ENCODE measurements at places on chromosomes 7 and 10.
A peak's percentile ranks its signal among the peaks of the same experiment; 100 is the strongest.

GRCh38 chr7:102433219-102434038 is at the start of gene ORAI2:
TSS of gene ORAI2 (plus strand) at chr7:102433575. CDS start at chr7:102438957, 5,382 bp downstream.
- peak; percentile 82 for DNase-seq

DNA sequence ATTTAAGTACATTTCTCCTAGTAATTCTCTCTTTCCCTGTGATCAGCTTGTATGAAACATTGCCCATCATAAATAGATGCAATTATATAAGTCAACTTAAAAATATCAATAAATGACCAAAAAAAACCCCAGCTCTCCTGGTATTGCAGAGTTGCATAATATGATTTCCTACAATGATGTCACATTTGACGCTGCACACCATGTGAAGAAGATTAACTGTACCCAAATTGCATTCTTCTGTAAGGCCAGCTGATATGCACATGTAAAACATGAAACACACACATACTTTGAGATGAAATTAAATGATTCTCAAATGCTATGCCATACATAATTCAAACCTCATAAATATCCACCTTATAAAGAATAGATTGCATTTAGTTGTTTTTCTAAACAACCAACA is 115.5 kb downstream of the AGMO start:
- no peak for DNase-seq

DNA sequence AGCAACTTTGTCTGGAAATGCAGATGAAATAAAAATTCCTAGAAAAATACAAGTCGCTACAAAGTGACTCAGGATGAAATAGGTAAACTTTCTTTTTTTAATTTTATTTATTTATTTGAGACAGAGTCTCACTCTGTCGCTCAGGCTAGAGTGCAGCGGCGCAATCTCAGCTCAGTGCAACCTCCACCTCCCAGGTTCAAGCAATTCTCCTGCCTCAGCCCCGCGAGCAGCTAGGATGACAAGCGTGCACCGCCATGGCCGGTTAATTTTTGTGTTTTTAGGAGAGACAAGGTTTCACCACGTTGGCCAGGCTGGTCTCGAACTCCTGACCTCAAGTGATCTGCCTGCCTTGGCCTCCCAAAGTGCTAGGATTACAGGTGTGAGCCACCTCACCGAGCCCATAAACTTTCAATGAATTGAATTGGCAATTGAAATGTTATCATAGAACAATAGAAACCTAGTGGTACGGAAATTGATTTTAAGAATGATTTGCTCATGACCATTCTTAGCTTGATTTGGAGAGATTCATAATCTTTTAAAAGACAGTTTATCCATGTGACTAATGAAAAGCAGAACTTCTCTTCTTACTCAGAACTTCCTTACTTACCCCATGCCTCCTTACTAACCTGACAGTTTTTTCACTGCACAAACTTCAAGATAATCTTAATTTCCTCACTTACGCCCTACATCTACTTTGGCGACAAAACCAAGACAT is 161.7 kb downstream of the FAM107B start:
- DNase-seq, result no peak

- DNase-seq, result no peak
Measured at GRCh38 chr7:154675560-154675959, 327.4 kb downstream of the PAXIP1 start.

DNA sequence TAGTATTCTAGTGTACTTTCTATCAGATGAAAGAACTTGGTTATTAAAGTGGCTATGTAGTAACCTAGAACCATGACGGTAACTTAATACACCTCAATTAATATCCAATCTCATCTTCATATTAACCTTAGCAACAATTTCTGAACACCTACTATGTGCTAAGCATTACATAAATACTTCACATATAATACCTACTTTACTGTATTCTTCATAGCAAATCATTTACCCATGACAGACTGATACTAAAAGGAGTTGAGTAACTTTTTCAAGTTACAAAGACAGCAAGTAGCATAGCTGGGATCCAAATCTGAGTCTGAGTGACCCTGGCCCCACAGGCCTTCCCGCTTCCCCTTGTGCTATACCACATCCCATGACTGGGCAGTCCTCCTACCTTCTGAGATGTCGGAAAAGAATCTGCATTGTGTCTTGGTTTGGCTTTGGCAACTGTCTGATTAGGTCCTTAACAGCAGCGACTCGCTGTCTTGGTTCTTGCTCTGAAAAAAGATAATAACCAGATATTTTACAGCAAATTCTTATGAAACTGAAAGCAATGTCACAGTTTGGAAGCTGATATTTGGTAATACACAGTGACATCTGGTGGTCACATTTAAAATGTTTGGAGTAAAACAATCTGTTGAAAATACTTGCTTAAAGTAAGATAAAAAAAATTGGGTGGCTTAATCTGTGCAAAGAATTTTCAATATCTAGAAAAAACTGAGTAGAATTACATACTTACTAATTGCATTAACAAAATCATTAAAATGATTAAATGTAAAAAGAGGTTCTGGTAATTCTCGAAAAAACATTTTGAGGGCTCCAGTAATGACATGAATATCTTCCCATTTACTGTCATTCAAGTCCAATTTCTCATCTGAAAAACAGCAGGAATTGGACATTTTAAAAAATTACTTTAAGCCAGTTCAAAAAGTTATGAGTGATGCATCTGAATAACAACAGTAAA is 120.1 kb downstream of the ARHGAP12 start:
- DNase-seq, result no peak

- DNase-seq, result peak; percentile 90
Measured at GRCh38 chr7:149854611-149855360, 16.6 kb downstream of the ZNF862 start.

- peak; percentile 76 for DNase-seq
Measured at GRCh38 chr10:133379152-133379800, at the start of gene PAOX. TSS of gene PAOX (plus strand) at chr10:133379262. CDS start at chr10:133379317, 55 bp downstream.

DNA sequence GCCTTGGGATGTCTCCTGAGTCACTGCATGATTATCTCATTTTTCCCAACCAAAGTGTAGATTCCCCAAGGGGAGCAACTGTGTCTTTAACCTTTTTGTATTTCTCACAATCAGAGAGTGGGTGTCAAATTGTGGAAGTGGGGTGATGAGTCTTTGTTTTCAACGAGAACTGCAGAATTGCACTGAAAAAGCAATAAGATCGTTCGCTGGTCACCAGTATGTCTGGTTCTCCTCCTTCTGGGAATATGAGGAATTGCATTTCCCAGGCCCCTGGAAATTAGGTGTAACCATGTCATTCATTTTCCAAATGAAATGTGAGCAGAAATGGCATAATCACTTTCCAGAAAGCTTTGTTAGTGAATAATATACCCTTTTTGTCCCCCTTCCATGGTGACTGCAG is 326.9 kb downstream of the GPAM start:
- no peak for DNase-seq

DNA sequence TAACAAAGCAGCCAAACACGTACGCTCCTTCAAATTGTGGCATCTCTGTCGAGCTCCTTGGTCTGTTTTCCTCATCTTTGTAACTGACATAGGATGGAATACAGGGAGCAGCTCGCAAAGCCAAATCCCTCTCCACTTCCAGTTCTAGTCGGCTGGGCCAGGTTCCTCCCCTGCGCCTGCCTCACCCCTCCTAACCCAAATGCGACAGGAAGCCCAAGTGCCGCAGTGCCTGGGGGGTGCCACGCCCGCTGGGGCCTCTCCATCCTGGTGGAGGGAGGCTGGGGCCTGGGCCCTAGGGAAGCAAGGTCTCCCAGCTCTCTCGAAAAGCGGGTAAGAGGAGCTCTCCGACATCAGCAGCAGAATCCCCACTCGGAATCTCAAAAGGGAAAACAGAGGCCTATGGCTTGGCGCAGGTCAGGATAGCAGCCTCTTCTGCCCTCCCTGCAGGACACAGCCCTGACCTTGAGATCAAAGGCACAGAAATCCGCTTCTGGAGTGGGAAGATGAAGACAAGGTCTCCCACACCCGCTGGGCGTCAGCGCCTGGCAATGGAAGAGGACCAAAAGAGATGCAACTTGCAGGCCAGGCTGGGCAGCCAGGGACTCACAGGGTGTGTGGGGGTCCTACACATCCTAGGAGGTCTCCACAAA is 165.8 kb downstream of the NRF1 start:
- DNase-seq, result no peak

DNA sequence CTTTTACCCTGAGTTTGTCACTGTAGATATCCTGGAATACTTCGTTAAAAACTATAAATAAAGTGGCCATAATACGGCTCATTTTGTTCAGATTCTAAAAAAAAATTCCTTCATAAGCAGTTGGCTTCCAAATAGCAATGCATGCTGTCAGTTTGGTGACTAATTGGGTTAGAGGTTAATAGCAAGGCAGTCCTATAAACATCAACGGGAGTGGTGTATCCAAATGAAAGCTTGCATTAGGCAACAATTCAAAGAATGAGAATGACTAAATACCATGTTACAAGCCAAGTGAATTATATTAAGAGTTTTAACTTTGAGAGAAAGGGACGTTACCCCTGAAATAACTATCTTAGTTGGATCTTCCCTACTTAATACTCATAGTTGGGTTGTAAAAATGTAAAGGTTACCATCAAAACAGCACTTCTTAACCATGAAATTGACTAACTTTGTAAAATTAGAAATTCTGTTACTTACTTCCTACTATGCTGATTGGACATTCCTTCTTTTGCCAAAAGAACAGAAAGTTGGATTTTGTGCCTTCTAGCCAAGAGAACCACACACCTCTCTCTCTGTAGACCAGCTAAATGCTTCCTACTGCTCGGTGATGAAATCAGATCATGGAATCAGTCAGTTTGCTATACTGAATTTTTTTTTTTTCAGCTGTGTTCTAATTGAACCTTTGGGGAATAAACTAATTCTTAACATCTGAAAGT is 98.0 kb downstream of the KAT6B start:
- no peak for DNase-seq

DNA sequence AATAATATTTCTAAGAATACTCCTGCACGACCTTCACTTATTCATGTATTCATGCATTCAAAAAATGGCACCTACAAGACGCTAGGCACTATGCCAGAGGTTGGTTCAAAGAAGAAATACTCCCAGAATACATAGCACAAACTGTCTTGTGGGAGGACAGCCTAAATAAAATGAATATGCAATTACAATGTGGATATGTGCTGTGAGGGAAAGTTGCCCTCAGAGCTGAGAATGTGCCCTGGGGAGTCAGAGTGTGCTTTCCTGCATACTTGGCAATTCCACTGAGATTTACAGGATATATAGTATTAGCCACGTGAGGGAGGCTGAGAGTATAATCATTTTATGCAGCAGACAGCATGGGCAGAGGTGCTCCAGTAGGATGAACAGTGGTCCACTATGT is 872.9 kb downstream of the GRID1 start:
- no peak for DNase-seq

GRCh38 chr10:131131726-131132591 is 179.6 kb downstream of the TCERG1L start:
- DNase-seq, result no peak

GRCh38 chr10:32979041-32979440 is 21.0 kb upstream of the ITGB1 start:
- DNase-seq, result no peak

DNA sequence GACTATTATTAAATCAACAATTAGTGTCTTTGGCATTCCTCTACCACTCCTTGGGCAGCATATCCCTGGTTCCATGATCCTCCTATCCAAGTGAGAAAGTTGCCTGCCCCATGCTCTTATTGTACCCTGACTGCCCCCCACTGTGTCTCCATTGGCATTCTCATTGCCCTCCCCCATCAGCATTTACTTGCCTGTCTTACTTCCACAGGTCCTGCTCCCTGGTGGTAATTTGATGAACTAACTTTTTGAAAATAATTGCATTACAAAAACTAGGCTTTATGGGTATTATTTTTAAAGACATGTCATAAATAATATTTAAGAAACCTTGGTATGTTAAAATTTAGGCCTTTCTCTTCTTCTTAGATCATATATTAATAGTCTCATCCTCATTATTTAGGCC is 346.4 kb downstream of the PCLO start:
- DNase-seq, result no peak

GRCh38 chr10:133267829-133268228 is 8.8 kb downstream of the ADAM8 start:
- no peak for DNase-seq

GRCh38 chr7:79403879-79404278 is 49.6 kb downstream of the MAGI2 start:
- no peak for DNase-seq

DNA sequence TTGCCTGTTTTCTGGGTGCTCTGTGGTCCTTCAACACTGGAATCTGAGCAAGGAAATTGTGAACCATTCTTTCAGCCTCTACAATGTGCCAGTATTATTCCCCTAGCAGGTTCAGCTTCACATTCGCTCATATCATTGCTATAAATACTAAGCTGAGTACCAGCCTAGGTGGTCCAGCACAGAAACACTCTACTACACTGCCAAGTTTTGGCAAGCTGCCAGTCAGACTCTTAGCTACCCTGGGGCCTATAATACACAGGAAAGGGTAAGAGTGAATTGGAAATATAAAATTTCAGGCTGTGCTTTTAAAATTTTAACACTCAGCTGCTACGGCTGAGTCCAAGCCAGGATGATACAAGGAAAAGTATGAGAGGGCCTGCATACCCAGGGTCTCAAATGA is 49.9 kb upstream of the PPP1R3A start:
- DNase-seq, result no peak

- DNase-seq, result no peak
Measured at GRCh38 chr10:22309180-22310000, 6.8 kb upstream of the COMMD3 start.

- DNase-seq, result no peak
Measured at GRCh38 chr7:24783698-24784097, 26.4 kb upstream of the GSDME start.

GRCh38 chr7:3825491-3825890 is 524.4 kb downstream of the SDK1 start:
- DNase-seq, result no peak

DNA sequence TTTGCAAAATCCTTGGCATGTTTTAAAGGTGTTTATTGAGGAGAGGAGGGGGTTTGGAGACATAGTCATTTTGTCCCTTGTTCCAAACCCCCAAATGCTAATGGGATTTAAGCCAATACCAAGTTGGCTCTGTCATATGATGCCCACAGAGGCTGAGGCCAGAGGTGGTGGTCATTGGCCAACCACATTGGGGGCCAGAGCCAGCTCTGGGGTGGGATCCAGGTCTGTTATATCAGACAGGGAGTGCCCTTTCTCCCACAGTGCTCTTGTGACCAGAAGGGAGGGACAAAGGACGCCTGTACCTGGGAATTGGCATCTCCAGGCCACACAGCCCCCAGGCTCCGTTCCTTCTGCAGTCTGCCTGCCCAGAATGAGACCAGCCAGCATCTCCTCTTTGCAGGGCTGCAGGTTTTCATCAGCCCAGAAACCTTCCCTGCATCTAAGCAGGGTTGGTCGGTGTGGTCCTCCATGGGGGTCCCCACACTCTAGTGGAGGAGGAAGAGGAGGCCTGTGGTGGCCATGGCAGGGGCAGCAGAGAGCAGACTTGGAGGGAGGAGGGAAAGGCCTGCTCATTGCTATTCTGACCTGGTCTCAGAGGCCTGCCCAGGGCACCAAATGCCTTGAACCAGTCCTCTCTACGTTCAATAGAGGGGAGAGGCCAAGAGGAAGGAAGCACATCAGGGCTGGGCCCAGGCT is 17.9 kb downstream of the ADCYAP1R1 start:
- no peak for DNase-seq

DNA sequence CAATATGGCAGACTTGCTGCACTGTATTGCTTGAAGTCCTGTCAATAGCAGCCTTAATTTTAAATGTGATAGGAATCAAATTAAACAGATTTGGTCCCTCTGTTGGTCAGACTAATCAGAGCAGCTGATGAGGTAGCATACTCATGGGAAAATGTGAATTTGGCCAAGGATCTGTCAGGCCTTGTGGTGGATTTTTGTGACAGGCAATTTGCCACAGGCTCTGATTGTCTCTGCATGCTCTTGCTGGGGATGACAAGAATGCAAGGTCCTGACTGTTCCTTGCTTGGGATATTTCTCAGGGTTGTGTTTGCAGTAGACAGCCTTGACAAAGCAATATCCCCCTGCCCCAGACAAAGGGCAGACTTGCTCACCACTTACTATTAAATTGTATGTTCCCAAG is 41.5 kb upstream of the GARS1 start:
- DNase-seq, result no peak
